ENCODE measurements at places on chromosomes 2 and 18. TPM values are rescaled to one million over a fixed set of nuclear protein-coding genes. Genes with fewer than 3 reads are reported as not detected.

The CNTNAP5 gene
- total RNA-seq = not detected

The MRPS9 gene
- 45.1 TPM for total RNA-seq

GRCh38 chr2:111919794-111920608 is 21.6 kb downstream of the MERTK start:
- H3K36me3 ChIP-seq = no peaks in the 10 kb centered on the region
- H3K4me3 ChIP-seq = no peak overlapping the region
- H3K27ac ChIP-seq = no peak overlapping the region
- H3K27me3 ChIP-seq = no peaks in the 10 kb centered on the region
- no peak for DNase-seq

The CERKL gene
- total RNA-seq = 0.11 TPM

DNA sequence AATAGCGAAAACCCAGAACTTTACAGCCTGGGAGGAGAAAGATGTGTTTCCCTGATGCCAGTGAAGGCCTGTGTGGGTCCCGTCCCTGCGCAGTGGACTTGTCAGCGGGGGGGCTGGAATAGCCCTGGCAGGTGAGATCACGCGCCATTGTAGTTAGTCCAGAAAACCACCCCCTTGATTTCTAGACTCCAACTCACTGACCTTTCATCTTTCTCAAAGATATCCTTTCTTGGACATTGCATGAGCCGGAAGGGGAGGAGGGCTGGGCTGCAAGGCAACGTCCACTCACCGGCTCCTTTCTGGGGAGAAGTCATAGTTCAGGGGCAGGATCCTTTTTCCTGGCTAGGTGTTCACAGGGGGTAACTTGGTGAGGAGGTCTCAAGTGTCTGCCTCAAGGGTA is 22.3 kb upstream of the ASAP2 start:
- H3K36me3 ChIP-seq = no peaks in the 10 kb centered on the region
- peaks cover 11% of the 10 kb centered on the region for H3K27me3 ChIP-seq
- H3K4me1 ChIP-seq = no peaks in the 10 kb centered on the region
- H3K4me3 ChIP-seq = no peak overlapping the region
- no peak overlapping the region for H3K27ac ChIP-seq
- no peak for DNase-seq

DNA sequence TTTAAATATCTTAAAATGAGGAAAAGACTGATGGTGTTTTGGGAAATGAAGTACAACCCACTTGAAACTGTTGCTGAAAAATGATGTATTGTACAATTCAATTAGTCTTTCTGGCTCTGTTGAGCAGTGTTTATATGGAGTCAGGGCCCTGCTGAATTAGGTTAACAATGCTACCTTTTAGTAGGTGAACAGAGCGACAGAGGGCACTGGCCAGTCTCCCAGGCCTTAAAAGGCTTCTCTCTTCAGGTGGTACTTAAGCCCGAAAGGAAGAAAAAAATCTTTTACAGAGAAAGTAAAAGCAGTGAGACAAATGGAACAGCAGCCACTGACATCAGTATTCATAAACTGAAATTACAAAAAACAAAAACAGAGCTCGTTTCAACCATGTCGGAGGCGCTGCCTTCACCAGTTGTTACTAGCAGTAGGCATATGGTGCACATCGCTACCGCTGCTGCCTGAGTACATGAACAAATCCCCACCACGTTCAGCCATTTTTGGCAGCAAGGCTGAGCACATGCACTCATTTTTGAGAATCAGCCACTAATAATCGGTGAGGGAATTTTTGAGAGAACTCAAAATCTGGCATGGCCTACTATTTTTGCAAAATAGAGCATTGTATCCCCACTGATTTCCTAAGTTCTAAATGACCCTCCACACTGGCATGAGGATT is 91.8 kb downstream of the PLEKHM3 start:
- no peaks in the 10 kb centered on the region for H3K4me1 ChIP-seq
- H3K4me3 ChIP-seq = no peak overlapping the region
- no peak overlapping the region for H3K27ac ChIP-seq
- peaks cover 1% of the 10 kb centered on the region for H3K36me3 ChIP-seq

- no peak overlapping the region for H3K4me3 ChIP-seq
- no peak overlapping the region for H3K27ac ChIP-seq
- peaks cover 6% of the 10 kb centered on the region for H3K27me3 ChIP-seq
Measured at GRCh38 chr2:232534940-232535651, 4.4 kb upstream of the CHRNG start.

- no peak overlapping the region for H3K27ac ChIP-seq
- H3K36me3 ChIP-seq = no peaks in the 10 kb centered on the region
- H3K4me1 ChIP-seq = peaks cover 5% of the 10 kb centered on the region
- peaks cover 9% of the 10 kb centered on the region for H3K27me3 ChIP-seq
- DNase-seq = peak; percentile 88
Measured at GRCh38 chr18:80157708-80158343, 48.8 kb downstream of the ADNP2 start.

DNA sequence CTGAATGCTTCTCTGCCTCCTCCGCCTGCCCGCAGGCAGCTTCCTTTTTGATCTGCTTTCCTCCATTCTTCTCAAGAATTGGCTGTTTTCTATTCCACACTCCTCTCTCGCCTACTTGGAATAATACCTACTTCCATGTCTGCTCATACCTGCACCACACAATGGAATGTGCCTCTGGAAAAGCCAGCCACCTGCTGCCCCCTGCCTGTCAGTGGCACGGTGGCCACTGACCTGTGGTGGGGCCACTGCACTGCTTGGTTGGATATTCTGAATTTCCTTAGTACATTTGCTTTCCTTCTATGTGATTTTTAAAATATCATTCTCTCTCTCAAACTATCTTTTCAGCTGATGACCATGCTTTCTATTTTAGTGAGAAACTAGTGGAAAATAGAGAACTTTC is 406.9 kb downstream of the DCDC2C start:
- H3K27me3 ChIP-seq = no peaks in the 10 kb centered on the region
- no peak overlapping the region for H3K27ac ChIP-seq

The ARHGAP28 gene
- not detected for total RNA-seq

The RMND5A gene
- total RNA-seq = 56.5 TPM

The TMEM200C gene
- total RNA-seq = not detected

The RAPH1 gene
- total RNA-seq = 1.5 TPM

GRCh38 chr2:129499747-129500146 is 479.7 kb upstream of the RAB6C start:
- no peak overlapping the region for H3K27ac ChIP-seq
- no peaks in the 10 kb centered on the region for H3K36me3 ChIP-seq
- H3K4me3 ChIP-seq = no peak overlapping the region
- H3K27me3 ChIP-seq = no peaks in the 10 kb centered on the region

The KCNG2 gene
- not detected for total RNA-seq

DNA sequence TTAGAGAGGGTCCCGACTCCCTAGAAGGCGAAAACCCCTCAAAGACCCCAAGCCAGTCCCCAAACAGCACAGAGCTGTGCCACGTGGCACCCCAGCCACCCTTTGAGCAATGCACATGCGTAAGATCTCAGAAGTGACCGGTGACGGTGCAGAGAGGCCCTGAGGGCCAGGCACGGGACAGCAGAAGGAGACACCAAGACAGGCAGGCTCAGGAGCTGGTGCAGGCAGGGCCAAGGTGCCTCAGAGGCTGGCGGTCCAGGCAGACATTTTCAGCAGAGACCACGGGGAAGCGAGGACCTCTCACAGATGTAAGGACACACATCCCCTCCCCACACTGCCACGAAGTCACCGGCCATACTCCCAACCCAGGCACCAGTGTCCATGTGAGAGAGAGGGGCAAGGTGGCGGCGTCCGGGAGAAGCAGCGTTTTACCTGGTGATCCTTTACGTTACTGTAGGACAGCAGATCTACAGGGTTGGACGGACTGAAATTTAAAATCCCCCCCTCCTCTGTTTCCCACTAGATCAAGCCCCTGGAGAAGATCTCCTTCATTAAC is 2.0 kb upstream of the RAB17 start:
- no peaks in the 10 kb centered on the region for H3K36me3 ChIP-seq
- no peaks in the 10 kb centered on the region for H3K27me3 ChIP-seq
- no peak overlapping the region for H3K4me3 ChIP-seq
- DNase-seq = no peak

DNA sequence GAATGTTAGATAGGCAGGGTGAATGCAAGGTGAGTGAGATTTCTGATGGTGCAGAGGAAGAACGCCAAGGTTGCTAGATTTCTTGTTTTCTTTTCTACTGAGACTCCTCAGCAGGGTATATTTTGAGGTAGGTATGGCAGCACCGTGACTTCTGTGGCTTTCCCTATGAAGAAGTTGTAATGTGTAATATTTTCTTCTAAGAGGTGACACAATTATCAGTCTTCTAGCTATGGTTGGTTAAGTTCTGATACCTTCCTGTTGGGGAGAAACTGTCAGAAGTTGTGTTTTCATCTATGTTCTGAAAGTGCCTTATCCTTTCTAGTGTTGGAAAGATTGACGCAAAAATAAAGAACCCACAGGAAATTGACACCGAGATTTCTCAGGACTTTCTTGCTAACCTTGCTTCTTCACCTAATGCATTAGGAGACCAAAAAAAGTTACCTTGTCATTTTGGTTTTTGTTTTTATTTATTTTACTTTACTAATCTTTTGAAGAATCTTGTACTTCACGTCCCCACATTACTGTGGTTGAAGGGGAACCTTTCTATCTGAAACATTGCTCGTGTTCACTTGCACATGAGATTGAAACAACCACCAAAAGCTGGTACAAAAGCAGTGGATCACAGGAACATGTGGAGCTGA is 11.9 kb downstream of the IL18R1 start:
- H3K36me3 ChIP-seq = peaks cover 75% of the 10 kb centered on the region
- peaks cover 83% of the 10 kb centered on the region for H3K4me1 ChIP-seq
- H3K4me3 ChIP-seq = peak overlapping the region; percentile 51
- no peaks in the 10 kb centered on the region for H3K27me3 ChIP-seq
- DNase-seq = peak; percentile 73

DNA sequence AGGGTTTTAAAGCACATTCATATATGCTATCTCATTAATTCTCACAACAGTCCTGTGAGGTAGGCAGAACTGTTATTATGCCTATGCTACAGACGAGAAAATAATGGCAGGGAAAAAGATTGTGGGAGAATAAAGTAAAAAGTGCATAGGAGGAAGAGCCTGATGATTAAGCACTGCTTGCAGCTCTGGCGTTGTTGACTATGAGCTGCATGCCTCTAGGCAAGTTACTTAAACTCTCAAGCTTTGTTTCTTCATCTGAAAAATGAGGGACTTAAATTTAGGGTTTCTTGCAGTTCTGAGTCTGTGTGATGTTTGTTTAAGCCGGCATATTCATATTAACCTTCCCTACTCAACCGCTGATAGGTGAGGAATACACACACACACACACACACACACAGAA is 51.6 kb upstream of the RAPH1 start:
- H3K4me1 ChIP-seq = peaks cover 17% of the 10 kb centered on the region
- no peak overlapping the region for H3K4me3 ChIP-seq
- H3K27ac ChIP-seq = no peak overlapping the region
- H3K36me3 ChIP-seq = no peaks in the 10 kb centered on the region
- DNase-seq = no peak
- H3K27me3 ChIP-seq = peaks cover 3% of the 10 kb centered on the region

The GTF3C2 gene
- 57.6 TPM for total RNA-seq

The RNF103 gene
- 10.8 TPM for total RNA-seq

- H3K36me3 ChIP-seq = no peaks in the 10 kb centered on the region
- peaks cover 15% of the 10 kb centered on the region for H3K4me1 ChIP-seq
- H3K27ac ChIP-seq = no peak overlapping the region
- no peak overlapping the region for H3K4me3 ChIP-seq
Measured at GRCh38 chr2:144480285-144480684, 39.6 kb downstream of the ZEB2 start.

The PIKFYVE gene
- 16.9 TPM for total RNA-seq

The PSMA8 gene
- 1.3 TPM for total RNA-seq

- H3K27ac ChIP-seq = no peak overlapping the region
- no peak for DNase-seq
- peaks cover 6% of the 10 kb centered on the region for H3K4me1 ChIP-seq
- H3K27me3 ChIP-seq = no peaks in the 10 kb centered on the region
- peaks cover 9% of the 10 kb centered on the region for H3K36me3 ChIP-seq
- no peak overlapping the region for H3K4me3 ChIP-seq
Measured at GRCh38 chr2:43480874-43481273, 115.0 kb downstream of the THADA start.

The TNFAIP6 gene
- not detected for total RNA-seq

DNA sequence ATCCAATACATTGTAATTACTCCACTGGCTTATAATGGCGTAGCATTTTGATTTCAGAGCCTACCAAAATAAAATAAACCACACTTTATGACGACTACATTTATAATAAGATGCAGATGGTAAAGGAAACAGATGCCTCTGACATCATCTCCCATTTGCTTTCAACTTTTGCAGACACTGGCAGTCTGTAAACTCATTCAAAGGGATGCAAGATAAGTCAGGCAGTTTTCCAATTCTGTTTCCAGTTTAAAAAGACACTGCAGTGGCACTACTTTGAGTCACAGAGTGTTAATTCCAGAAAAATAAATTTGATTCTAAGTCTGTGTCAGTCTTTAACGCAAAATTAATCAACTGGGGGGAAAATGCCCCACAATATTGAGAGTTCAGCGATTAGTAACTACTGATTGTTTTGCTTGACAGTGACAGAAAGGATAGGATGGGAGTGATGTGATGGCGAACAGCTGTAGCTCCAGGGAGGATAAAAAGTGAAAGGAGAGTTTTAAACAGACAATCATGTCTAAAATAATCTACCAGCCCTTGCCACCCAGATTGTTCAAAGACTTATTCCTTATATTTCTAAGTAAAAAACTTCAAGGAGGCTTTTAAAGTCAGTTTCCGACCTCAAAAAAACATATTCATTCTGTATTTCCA is 6.7 kb downstream of the DSEL start:
- DNase-seq = no peak
- H3K36me3 ChIP-seq = no peaks in the 10 kb centered on the region
- no peaks in the 10 kb centered on the region for H3K27me3 ChIP-seq
- no peak overlapping the region for H3K27ac ChIP-seq
- H3K4me3 ChIP-seq = no peak overlapping the region

- peaks cover 72% of the 10 kb centered on the region for H3K36me3 ChIP-seq
- no peak overlapping the region for H3K27ac ChIP-seq
- H3K4me3 ChIP-seq = no peak overlapping the region
- H3K27me3 ChIP-seq = no peaks in the 10 kb centered on the region
Measured at GRCh38 chr2:230267059-230267458, 41.5 kb downstream of the SP140 start.

The SAG gene
- total RNA-seq = not detected

- H3K36me3 ChIP-seq = peaks cover 12% of the 10 kb centered on the region
- no peaks in the 10 kb centered on the region for H3K27me3 ChIP-seq
- DNase-seq = no peak
- peaks cover 2% of the 10 kb centered on the region for H3K4me1 ChIP-seq
- no peak overlapping the region for H3K27ac ChIP-seq
Measured at GRCh38 chr2:44537264-44537663, 175.5 kb downstream of the CAMKMT start.

The TUBA3E gene
- total RNA-seq = not detected

The NAT8 gene
- not detected for total RNA-seq

DNA sequence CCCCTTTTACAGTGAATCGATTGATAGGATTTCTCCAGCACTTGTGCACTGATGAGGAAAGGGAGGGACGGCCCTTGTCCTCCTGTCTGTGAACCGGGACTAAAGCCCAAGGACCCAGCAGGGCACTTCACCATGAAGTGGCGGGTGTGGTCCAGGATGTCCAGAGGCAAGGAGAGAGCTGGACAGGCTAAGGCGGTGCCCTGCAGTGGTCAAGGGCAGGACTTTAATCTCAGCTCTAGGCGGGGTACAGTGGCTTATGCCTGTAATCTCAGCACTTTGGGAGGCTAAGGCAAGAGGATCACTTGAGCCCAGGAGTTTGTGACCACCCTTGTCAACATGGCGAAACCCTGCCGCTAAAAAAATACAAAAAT is 28.2 kb upstream of the SEMA4C start:
- H3K36me3 ChIP-seq = no peaks in the 10 kb centered on the region
- peaks cover 23% of the 10 kb centered on the region for H3K4me1 ChIP-seq
- H3K27ac ChIP-seq = no peak overlapping the region
- DNase-seq = no peak
- H3K4me3 ChIP-seq = no peak overlapping the region
